K562 (cell line): ENCODE measurements at places on chromosomes 3 and 15. TPM values are rescaled to one million over a fixed set of nuclear protein-coding genes. Genes with fewer than 3 reads are reported as not detected.

- H3K36me3 ChIP-seq, result no peaks in the 10 kb centered on the region; the same call in 2 of the 3 replicates
- H3K27me3 ChIP-seq, result no peaks in the 10 kb centered on the region
- no peak for DNase-seq
- H3K4me1 ChIP-seq, result 0 out of 2 replicates have a peak, but pooled peaks cover 4% of the 10 kb centered on the region
These were observed 145.9 kb downstream of the TNIK start for GRCh38 chr3:171314341-171314740.

DNA sequence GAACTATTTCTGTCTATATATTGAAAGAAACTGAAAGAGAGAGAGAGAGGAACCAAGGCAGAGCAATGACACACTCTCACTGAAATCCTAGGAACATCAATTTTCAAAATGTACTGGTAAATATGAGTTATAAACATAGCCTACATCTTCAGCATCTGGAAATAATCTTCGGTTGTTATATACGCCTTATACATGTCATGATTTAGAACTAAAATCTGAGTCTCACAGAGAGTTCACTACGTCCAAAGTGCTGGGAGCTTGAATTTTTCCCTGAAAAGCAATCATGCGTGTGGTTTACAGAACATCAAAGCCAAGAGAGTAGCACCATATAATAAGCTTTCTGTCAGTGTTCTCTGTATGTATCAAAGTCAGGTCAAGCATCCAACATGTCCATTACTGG, 420.0 kb upstream of the CBLB start:
- DNase-seq, result no peak
- H3K4me1 ChIP-seq, result no peaks in the 10 kb centered on the region
- no peaks in the 10 kb centered on the region for H3K36me3 ChIP-seq
- no peak overlapping the region for H3K27ac ChIP-seq
- H3K4me3 ChIP-seq, result no peak overlapping the region
- no peaks in the 10 kb centered on the region for H3K27me3 ChIP-seq

EPHA3 gene
- not detected in 2 replicates for polyA plus RNA-seq

GRCh38 chr3:52265387-52265786, 13.1 kb downstream of the WDR82 start:
- no peaks in the 10 kb centered on the region for H3K27me3 ChIP-seq
- H3K36me3 ChIP-seq, result peaks cover 95% of the 10 kb centered on the region
- DNase-seq, result no peak
- no peaks in the 10 kb centered on the region for H3K4me1 ChIP-seq
- no peak overlapping the region for H3K27ac ChIP-seq

GRCh38 chr15:94856267-94856854, 625.0 kb downstream of the MCTP2 start:
- H3K27ac ChIP-seq, result peak overlapping the region; percentile 92
- no peaks in the 10 kb centered on the region for H3K27me3 ChIP-seq
- DNase-seq, result peak; percentile 22

- H3K4me3 ChIP-seq, result no peak overlapping the region
- peaks cover 62% of the 10 kb centered on the region for H3K27me3 ChIP-seq
- no peak for DNase-seq
- no peaks in the 10 kb centered on the region for H3K36me3 ChIP-seq
- no peak overlapping the region for H3K27ac ChIP-seq
These were observed 23.6 kb upstream of the KIF23 start for GRCh38 chr15:69390575-69390974.

CFAP100 gene
- polyA plus RNA-seq, result not detected in 2 replicates

DNA sequence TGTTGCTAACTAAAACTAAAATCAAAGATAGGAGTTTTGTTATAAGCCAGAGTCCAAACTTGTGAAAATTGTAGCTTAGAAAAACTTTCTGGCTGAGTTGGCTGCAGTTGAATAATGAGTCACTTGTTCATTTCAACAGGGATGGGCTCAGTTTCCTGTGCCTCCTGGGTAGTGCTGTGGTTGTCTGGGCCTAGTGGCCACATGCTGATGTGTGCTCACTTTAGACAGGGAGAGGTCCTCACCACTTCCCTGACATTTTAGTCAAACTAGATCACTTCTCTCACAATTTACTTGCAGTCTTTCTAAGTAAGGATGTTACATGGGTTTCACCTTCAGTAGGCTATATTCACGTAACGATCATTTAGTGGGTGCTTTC, 6.3 kb upstream of the UBE2Q2 start:
- peaks cover 25% of the 10 kb centered on the region for H3K4me1 ChIP-seq
- no peaks in the 10 kb centered on the region for H3K27me3 ChIP-seq
- no peaks in the 10 kb centered on the region; the same call in 2 of the 3 replicates for H3K36me3 ChIP-seq
- H3K4me3 ChIP-seq, result no peak overlapping the region
- DNase-seq, result no peak
- peak overlapping the region; percentile 33; the same call in 1 of the 3 replicates for H3K27ac ChIP-seq

DNAH1 gene
- polyA plus RNA-seq, result 0.40 and 0.50 TPM in 2 replicates

SKOR1 gene
- polyA plus RNA-seq, result 0.11 and 0.23 TPM in 2 replicates

COL6A5 gene
- polyA plus RNA-seq, result 5.4 and 6.0 TPM in 2 replicates

GRCh38 chr15:52155878-52156277, 35.3 kb downstream of the GNB5 start:
- H3K4me1 ChIP-seq, result no peaks in the 10 kb centered on the region
- no peak overlapping the region for H3K4me3 ChIP-seq
- no peaks in the 10 kb centered on the region for H3K36me3 ChIP-seq
- no peak overlapping the region for H3K27ac ChIP-seq
- no peak for DNase-seq

GRCh38 chr15:57335293-57335715, 41.0 kb upstream of the CGNL1 start:
- peak overlapping the region; percentile 32; the same call in 1 of the 3 replicates for H3K27ac ChIP-seq
- H3K4me3 ChIP-seq, result no peak overlapping the region
- H3K4me1 ChIP-seq, result peaks cover 31% of the 10 kb centered on the region
- H3K36me3 ChIP-seq, result no peaks in the 10 kb centered on the region
- no peaks in the 10 kb centered on the region for H3K27me3 ChIP-seq
- DNase-seq, result peak; percentile 76

DNA sequence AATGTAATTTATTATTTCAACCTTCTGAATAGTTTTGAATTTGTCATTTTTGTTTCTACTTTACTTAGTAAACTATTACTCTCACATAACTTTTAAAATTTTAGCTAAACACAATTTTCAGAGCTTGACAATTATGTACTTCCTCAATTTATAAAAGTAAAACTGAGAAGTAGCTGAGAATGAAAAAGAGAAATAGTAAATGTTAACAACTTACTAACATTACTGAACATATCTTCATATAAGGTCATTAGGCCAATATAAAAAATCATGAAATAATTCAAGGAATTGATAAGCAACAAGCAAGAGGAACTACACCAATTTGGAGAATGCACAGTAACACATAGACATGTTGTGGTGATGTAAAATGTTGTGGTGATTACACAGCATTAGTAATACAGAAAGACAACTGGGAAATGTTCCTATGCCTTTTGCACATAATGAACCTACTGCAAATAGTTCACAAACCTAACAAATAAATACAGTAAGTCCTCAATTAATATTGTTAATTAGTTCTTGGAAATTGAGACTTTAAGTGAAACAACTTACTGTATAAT, 137.9 kb downstream of the CBLB start:
- DNase-seq, result no peak
- no peak overlapping the region for H3K4me3 ChIP-seq
- H3K4me1 ChIP-seq, result no peaks in the 10 kb centered on the region
- H3K36me3 ChIP-seq, result no peaks in the 10 kb centered on the region
- no peak overlapping the region for H3K27ac ChIP-seq
- H3K27me3 ChIP-seq, result no peaks in the 10 kb centered on the region

GUCA1C gene
- polyA plus RNA-seq, result not detected in 2 replicates

DNA sequence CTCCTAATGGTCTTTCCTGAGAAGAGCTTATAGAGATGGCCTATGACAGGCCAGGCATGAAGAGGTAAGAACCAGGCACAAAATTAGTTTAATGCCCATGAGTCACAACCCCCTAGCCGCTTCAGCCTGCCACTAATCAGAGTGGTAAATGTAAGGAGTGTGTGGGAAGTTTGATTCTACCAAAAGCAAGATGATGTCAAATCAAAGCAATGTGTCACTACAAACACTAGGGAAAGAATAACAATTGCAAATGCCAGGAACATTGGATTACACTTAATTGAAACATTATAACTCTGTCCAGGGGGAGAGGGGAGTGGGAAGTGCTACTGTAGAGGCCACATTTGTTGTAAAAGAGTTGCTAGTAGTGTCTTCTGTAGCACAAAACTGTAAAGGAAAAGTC, 596.6 kb upstream of the AGTR1 start:
- H3K27ac ChIP-seq, result no peak overlapping the region
- no peak overlapping the region for H3K4me3 ChIP-seq
- H3K4me1 ChIP-seq, result no peaks in the 10 kb centered on the region
- DNase-seq, result no peak
- H3K27me3 ChIP-seq, result no peaks in the 10 kb centered on the region
- no peaks in the 10 kb centered on the region for H3K36me3 ChIP-seq

HCN4 gene
- not detected in 2 replicates for polyA plus RNA-seq

- no peak overlapping the region for H3K27ac ChIP-seq
- H3K4me1 ChIP-seq, result no peaks in the 10 kb centered on the region
- DNase-seq, result no peak
- no peaks in the 10 kb centered on the region for H3K36me3 ChIP-seq
- H3K4me3 ChIP-seq, result no peak overlapping the region
These were observed 26.4 kb downstream of the RSL24D1 start for GRCh38 chr15:55170361-55170760.

DNA sequence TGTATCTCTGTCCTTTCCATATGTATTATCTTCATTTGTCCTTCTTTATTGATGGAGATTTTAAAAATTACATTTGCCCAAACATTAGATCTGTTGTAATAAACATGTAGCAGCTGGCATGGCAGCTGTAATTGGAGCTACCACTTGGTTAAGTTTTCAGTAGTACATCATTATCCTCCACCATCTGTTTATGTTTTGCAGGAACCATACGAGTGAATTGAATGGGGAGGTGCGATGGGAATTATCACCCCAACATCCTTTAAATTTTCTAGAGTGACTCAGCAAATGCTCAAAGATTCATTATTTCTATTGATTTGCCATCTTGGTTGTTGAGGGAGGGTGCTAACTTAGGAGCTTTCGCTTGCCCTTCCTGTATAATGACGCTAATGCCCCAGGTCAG, 32.6 kb upstream of the NOX5 start:
- H3K36me3 ChIP-seq, result no peaks in the 10 kb centered on the region
- H3K4me1 ChIP-seq, result peaks cover 29% of the 10 kb centered on the region
- no peak overlapping the region for H3K4me3 ChIP-seq
- no peaks in the 10 kb centered on the region for H3K27me3 ChIP-seq

DNA sequence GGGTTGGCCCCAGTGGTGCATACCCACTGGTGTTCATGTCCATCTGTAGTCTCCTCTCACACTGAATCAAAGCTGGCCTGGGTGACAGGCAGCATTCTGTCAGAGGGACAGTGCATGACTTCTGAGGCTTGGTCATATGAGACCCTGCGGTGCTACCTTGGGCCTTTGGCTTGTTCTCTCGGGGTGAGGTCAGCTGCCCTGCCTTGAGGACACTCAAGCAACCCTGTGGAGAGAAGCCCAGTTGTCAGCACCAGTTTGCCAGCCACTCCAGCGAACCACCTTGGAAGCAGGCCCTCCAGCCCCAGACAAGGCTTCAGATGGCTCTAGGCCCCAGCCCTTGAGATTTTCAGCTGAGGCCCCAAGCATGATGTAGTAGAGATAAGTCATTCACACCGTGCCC, 16.9 kb upstream of the RAB7A start:
- H3K4me1 ChIP-seq, result no peaks in the 10 kb centered on the region; the same call in 1 of the 2 replicates
- no peak for DNase-seq

GRCh38 chr3:107493134-107493533, 29.6 kb upstream of the BBX start:
- DNase-seq, result no peak
- H3K4me3 ChIP-seq, result no peak overlapping the region
- H3K4me1 ChIP-seq, result no peaks in the 10 kb centered on the region
- H3K27me3 ChIP-seq, result no peaks in the 10 kb centered on the region
- H3K36me3 ChIP-seq, result no peaks in the 10 kb centered on the region

GRCh38 chr3:30084971-30085403, 521.4 kb upstream of the TGFBR2 start:
- no peaks in the 10 kb centered on the region for H3K27me3 ChIP-seq
- no peak for DNase-seq
- no peak overlapping the region for H3K27ac ChIP-seq
- no peaks in the 10 kb centered on the region for H3K36me3 ChIP-seq

GRCh38 chr3:58639001-58639400, 27.6 kb downstream of the FAM3D start:
- H3K36me3 ChIP-seq, result no peaks in the 10 kb centered on the region
- DNase-seq, result no peak
- H3K27ac ChIP-seq, result no peak overlapping the region
- no peak overlapping the region for H3K4me3 ChIP-seq
- H3K4me1 ChIP-seq, result no peaks in the 10 kb centered on the region
- peaks cover 30% of the 10 kb centered on the region for H3K27me3 ChIP-seq

DNA sequence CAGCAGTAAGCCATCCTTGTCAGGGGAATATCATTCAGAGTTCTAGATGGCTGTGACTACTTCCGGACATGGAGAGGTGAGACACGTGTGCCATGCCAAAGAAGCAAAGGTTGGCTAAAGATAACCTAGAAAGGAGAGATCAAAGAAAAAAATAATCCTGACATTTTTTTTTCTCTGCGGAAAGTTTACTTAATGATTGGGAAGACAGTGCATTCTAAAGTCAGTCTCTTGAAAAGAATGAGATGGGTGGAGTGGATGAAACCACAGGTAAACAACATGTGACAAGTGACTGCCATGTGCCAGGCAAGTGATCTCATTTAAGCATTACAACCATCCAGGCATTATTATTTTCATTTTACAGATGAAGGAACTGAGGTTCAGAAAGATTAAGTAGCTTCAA, 436.6 kb downstream of the SOX2 start:
- H3K36me3 ChIP-seq, result no peaks in the 10 kb centered on the region
- H3K4me1 ChIP-seq, result no peaks in the 10 kb centered on the region
- no peak for DNase-seq
- no peak overlapping the region for H3K27ac ChIP-seq

DNA sequence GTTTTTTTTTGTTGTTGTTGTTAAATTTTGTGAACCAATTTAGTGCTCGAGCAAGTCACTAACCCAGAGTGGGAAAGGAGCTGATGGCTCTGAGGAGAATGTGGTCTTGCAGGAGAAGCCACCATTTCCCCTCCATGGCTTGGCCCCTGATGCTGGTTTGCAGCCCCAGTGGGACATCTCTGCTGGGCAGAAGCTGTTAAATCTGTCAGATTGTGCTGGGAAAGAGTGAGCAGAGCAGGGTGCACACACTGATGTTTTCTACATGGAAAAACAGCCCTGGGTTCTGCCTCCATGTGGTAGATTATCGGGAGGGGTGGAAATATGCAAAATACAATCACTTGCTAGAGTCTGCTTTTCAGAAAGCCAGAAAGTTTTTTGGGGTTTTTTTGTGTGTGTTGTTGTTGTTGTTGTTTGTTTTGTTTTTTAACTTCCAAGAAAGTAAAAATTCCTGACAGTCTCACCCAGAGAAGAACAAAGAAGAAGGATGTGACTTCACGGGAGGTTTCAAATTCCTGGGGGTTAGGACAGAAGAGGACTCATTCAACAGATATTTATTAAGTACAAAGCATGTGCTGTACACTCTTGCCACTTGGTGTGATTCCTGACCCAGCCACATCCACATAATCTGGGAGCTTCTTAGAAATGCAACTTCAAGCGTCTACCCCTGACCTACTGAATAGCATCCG, 133.7 kb downstream of the FOXB1 start:
- H3K4me1 ChIP-seq, result no peaks in the 10 kb centered on the region
- no peak overlapping the region for H3K4me3 ChIP-seq
- H3K27me3 ChIP-seq, result no peaks in the 10 kb centered on the region; the same call in 1 of the 2 replicates
- DNase-seq, result no peak

- H3K27ac ChIP-seq, result no peak overlapping the region
- H3K4me3 ChIP-seq, result no peak overlapping the region
- H3K4me1 ChIP-seq, result no peaks in the 10 kb centered on the region
- DNase-seq, result no peak
These were observed 460.7 kb upstream of the CNTN3 start for GRCh38 chr3:75075158-75075557.
